ENCODE measurements at places on chromosomes 3 and 15.

GRCh38 chr15:88985547-88986393 is 72.6 kb upstream of the MFGE8 start:
- no peak for DNase-seq

DNA sequence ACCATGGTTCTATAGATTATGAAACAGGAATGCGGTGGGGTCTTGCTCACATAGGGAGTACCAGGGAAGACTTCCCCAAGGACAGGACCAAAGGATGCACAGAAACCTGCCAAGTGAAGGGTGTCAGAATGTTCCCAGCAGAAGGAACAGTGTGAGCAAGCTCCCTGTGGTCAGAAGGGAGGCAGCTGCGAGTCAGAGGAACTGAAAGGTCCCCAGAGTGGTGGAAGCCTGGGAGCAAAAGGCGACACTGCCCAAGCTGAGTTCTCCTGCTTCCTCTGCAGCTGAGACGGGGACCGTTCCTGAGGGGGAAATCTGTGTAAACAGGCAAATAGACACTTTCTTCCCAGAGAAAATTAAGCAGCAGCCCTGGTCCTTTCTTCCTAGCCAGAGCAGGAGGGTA is 14.2 kb upstream of the SLC6A6 start:
- DNase-seq, result no peak

DNA sequence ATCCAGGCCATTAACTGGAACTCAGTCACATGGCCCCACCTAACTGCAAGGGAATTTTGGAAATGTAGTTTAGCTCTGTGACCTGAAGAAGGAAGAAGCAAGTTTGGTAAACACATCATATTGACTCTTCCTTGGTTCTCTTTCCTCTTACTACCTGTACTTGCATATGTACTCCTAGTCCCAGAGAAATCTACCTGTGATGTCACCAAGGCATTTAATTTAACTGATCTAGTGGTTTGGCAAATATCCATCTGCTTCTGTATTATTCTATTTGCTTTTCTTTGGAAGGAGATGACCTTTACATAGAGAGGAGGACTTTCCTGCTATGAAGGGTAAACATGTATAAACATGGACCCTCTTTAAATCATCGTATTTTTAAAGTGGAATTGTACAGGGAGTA is 150.8 kb downstream of the TMEM108 start:
- DNase-seq, result no peak

DNA sequence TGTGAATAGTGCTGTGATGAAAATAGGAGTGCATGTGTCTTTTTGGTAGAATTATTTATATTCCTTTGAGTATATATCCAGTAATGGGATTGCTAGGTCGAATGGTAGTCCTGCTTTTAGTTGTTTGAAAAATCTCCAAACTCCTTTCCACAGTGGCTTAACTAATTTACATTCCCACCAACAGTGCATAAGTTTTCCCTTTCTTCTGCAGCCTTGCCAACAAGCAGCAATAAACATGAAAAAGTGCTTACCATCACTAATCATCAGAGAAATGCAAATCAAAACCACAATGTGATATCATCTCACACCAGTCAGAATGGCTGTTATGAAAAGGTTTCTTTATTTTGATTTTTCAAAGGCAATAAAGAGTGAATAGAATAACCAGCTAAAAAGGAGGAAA is 1105.9 kb downstream of the NAALADL2 start:
- DNase-seq, result no peak

DNA sequence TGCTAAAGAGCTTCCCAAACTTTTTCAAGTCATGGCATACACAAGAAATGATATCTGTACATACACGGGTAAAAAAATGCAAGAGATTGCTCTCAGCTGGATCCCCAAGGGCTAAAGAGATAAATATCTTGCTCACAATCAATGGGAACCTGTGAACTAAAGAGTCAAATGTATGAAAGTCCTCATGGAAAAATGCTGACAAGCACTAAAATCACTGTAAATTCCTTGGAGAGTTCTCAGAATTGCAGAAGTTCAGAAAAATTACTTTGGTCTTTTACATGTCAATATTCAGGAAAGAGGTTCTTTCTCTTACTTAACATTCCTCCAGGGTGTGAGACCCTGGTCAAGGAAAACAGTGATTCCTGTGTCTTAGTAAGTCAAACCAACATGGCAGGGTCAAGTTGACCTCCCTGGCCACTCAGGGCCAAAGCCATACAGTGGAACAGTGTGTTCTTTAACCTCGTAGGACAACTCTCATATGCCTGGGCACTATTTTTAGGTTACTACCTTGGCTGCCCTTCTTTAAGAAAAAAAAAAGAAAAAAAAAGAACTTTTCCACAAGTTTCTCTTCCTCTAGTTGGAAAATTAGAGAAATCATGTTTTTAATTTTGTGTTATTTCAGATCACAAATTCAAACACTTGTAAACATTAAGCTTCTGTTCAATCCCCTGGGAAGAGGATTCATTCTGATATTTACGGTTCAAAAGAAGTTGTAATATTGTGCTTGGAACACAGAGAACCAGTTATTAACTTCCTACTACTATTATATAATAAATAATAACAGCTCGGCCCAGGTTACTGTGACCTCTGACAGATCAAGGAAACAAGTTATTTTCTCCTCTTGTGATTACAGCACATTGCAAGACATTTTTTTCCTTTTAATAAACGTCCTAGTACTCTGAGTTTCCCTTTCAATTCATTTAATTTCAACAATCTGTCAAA is 12.5 kb downstream of the SSR3 start:
- no peak for DNase-seq

- DNase-seq, result no peak
Observed at GRCh38 chr3:62898530-62899496, 23.6 kb upstream of the CADPS start.

DNA sequence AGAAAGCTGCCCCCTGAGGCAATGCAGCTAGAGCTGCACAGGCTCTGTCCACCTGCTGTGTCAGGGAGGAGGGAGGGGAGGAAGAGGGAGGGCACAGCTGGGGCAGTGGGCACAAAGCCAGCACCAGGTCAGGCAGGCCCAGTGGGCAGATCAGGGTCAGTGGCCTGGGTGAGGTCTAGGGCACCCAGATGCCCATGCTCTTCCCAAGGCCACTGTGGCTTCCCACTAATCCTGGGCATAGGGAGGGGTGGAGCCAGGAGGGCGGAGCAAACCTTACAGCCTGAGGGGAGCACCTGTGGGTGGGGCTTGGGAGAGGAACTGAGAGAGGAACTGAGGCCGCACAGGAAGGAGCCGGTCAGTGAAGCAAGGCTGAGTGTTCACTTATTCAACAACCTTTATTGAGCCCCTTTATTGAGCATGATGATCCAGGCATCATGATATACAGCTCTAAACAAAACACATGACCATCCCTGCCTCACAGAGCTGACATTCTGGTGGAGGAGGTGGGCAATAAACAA is 55.0 kb downstream of the RHCG start:
- no peak for DNase-seq
